ENCODE measurements at places on chromosomes 5 and 9.
A peak's percentile ranks its signal among the peaks of the same experiment; 100 is the strongest.

DNA sequence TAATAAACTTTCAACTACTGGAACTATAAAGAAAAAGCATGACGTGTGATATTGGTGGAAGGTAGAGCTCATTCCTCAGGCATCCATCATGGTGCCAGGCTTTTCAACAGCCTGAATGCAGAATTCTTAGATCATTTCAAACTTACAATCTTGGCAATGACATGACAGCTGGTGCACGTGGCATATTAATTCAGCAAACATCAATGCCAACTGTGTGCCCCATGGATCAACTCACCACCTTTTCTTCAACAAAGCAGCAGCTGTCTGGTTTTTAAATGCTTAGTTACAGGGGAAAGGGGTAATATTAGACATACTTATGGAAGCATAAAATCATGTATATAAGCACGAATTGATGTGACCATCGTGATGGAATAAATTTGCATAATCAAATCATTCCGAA, 56.0 kb upstream of the OR13F1 start:
- DNase-seq, result no peak

- no peak for DNase-seq
These were observed 128.4 kb downstream of the TTC39B start for GRCh38 chr9:15178631-15179030.

- no peak for DNase-seq
These were observed 805.5 kb upstream of the DMAC1 start for GRCh38 chr9:8605096-8605495.

DNA sequence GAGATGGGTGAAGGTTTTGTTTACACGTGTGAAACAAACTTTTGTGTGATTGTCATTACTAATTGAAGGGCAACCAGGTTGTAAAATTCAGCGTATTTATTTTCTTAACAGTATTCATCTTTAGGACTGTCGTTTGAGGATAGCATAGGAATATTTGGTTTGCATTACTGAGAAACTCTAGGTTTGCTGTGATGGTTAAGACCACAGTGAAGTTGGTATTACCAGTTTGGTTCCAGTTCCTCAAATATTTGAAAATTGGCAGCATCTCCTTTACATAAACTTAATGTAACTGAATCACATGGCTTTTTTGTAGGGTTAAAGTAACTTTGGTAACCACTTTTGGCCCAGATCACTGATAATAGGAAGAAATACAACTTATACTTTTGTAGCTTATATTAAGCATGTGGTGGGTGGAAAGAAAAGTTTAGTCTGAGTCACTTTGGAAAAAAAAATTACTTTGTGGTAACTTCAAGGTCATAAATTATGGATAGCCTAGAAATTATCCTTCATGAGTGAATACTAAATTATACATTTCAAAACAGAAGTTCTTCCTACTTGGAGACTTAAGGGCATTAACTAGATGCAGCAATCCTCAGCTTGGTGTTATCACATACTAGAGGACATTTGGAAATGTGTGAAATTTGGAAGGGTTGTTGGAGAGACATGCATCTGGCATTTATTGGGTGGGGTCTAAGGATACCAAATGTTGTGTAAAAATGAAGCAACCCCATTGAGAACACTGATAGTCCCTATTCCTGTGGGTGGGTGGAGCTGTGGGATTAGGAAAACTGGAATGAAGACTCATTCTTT, 33.9 kb downstream of the G3BP1 start:
- no peak for DNase-seq

DNA sequence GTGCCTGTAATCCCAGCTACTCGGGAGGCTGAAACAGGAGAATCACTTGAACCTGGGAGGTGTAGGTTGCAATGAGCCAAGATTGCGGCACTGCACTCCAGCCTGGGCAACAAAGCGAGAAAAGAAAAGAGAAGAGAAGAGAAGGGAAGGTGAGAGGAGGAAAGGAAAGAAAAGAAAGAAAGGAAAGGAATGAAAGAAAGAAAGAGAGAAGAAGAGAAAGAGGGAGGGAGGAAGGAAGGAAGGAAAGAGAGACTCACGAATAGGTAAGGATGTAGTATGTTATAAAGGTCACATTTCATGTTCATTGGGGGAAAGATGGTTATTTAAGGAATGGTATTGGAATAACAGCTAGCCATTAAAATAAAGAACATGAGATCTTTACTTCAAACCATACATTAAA, 10.4 kb upstream of the ANP32B start:
- DNase-seq, result no peak

DNA sequence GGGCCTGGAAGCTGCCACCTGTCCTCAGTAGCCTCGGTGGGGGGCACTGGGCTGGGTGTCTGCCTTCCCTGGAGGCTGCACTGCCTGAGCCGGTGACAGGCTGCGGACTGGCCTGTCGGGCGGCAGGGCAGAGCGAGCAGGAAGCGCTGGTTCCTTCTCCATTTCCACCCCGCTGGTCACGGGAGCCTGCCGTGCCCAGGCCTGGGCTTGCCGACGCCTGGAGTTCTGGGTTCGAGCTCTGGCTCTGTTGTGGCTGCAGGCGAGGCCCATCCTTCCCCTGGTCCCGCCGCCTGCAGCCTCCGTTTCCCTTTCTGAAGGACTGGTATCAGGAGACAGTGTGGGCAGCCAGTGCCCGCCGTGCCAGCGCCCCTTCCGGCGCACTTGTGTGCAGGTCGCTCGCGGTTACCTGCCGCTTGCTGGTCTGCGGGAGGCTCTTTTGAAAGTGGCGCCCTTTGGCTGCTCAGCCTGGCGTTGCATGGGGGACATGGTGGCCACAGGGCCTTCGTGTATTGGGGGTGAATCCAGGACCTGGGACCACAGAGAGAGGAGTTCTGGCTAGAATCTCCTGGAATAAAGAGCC, 34.0 kb downstream of the RXRA start:
- DNase-seq, result no peak

GRCh38 chr9:76658510-76659231, 105.6 kb upstream of the PCA3 start:
- DNase-seq, result peak; percentile 74

DNA sequence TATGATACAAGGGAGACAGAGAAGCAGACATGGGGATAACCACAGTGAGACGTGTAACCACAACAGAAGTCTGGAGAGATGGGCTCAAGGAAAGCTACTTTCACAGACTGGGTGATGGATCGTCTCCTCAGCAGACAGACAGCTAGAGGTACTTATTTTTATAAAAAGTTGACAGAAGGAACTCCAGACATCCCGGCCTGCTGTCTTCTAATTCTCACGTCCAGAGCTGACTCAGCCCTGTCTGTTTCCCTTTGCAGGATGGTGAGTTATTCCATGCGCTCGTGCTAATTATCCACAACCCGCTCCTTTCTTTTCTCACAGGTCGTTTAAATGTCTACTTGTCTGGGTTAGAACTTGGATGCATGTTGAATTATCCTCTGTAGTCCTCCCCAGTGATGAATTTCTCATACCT, 304.5 kb downstream of the CWC27 start:
- DNase-seq, result no peak

GRCh38 chr9:69030851-69031645, 4.5 kb upstream of the FXN start:
- peak; percentile 28 for DNase-seq

GRCh38 chr5:110053824-110054223, 364.1 kb downstream of the MAN2A1 start:
- no peak for DNase-seq

DNA sequence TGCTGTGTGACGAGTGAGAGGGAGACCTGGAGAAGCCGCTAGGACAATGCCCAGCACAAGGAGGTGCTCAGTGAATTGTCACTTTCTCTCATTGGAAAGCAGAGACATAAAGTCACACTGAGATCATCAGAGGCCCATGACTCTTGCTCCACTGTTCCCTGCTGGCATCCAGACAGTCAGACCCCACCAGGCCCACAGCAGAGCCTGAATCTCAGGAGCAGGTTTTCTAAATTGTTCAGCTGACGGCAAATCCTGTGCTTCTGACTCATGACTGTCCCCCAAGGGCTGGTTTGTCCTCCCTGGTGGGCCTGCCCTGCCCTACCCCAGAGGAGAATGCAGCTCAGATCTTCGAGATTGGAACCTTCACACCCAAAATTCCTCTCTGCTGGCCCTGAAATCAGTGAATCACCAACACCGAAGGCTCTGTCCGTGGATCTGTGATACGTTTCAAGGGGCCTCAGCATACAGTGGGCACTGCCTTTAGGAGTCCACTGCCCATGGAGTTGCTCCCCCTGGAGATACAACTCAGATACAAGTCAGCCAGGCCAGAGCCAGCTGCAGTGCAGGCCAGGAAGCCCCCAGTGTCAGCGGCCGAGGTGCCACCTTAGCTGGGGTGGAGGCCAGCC, 2.7 kb downstream of the PTGES start:
- peak; percentile 69 for DNase-seq

- no peak for DNase-seq
These were observed 217.0 kb downstream of the SREK1 start for GRCh38 chr5:66361070-66361469.

DNA sequence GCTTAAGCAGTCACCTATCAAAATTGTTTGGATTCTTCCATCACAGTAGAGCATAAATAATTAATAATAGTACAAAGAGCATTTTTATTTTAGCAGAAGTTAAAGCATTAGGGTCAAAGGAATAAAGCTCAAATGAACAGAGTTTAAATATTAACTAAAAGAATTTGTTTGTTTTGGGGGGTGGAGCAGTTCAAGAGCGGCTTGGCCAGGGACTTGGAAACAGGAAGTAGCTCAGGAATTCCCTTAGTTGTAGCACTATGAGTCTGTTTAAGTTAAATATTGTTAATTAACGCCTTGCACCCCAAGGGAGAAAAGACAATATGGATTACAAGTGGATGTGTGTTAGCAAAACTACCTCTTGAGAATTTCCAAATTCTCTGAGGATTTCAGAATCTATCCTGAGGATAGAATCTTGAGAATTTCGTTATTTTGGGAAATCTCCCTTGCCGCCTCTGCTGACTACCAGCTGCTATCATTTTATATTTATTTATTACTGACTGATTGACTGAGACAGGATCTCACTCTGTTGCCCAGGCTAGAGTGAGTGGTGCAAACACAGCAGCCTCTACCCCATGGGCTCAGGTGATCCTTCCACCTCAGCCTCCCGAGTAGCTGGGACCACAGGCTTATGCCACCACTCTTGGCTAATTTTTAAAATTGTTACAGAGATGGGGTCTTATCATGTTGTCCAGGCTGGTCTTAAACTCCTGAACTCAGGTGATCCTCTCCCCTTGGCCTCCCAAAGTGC, 96.7 kb upstream of the CHD1 start:
- DNase-seq, result peak; percentile 91

DNA sequence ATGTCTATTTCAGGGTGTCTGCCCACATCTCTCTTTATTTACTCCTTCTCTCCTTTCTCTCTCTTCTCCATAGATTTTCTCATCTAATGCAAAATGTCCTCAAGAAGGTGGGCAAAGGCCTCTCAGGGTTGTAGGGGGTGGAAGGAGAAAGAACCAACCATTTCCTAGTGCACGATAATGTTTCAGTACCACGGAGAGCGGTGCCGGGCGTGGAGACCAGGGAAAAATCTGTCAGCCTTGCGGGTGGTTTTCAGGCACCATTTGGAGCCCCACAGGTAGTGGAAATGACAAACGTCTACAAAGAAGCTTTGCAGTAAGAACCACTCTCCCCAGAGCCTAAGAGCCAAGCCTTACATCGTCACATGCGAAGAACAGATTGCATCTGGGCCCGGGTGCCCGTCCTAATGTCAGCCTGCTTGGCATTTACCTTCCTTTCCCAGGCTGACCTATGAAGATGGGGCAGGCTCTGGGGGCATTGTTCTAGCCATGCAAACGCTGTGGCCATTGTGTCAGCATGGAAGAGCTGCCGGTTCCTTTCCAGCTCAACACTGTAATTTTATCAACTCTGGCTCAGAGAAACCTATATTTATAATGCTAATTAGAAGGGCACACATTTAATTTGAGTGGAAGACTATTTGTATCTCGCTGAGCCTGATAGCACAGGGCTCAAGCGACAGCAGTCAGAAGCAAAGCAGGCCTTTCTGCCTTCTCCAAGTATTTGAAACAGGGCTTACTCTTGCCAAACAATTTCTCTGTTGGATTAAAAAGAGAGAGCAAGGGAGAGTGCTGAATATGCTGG, 430.1 kb upstream of the WWC1 start:
- peak; percentile 7 for DNase-seq

DNA sequence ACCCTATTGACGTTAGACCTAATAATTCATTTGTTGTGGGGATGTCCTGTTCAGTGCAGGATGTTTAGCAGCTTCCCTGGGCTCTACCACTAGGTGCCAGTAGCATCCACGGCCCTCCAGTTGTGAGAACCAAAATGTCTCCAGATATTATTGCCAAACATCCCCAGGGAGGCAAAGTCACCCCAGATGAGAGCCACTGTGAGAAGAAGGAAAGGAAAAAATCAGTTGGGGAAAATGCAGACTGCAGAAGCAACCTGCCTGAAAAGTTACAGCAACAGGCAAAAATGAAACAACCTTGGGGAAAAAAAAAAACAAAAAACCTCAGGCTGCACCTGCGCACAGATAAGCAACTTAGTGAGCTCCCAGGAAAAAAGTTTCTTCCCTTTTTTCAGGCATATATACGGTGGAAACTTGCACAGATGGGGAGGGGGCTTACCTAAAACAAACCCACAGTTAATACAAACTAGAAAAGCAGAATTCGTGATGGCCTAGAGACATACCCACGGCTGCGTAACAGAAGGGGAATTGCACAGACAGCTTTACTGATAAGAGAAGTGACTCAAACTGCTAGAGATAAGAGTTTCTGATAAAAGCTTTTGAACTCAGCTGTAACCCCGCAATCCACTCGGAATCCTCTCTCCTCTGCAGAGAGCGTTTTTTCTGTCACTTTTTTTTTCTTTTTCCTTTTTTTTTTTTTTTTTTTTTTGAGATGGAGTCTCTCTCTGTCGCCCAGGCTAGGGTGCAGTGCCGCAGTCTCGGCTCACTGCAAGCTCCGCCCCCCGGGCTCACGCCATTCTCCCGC, 29.8 kb upstream of the FBP1 start:
- peak; percentile 59 for DNase-seq

DNA sequence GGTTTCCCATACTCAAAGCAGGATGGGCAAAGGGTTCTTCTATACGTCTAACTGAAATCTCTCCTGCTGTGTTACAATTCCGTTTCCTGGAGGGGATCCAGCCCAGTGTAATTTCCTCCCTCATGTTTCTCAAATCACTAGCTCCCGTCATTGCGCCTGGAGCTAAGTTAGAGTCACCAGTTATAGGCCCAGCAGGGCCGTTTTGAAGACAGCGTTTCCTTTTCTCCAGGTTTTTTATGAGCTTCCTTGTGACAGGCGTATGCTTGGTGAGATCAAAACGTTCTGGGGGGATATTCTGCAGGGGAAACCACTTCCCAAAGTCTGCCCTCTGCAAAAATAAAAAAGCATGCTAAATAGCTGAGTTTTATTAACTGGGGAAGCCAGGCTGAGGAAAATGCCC, 53.0 kb upstream of the WWC1 start:
- DNase-seq, result no peak

Measured in renal cortical epithelial cell (primary cell).